ENCODE measurements at places on chromosomes 5 and 9. TPM values are rescaled to one million over a fixed set of nuclear protein-coding genes. Genes with fewer than 3 reads are reported as not detected.

KIF4B gene
- not detected for polyA plus RNA-seq

SLC6A7 gene
- polyA plus RNA-seq, result 1.8 TPM

ZNF366 gene
- polyA plus RNA-seq, result 2.4 TPM

DMRT2 gene
- polyA plus RNA-seq, result not detected

PDCD1LG2 gene
- polyA plus RNA-seq, result 0.42 TPM

MZB1 gene
- polyA plus RNA-seq, result 1.7 TPM

LCN15 gene
- polyA plus RNA-seq, result 12.7 TPM

CENPP gene
- polyA plus RNA-seq, result 0.81 TPM

TMC1 gene
- polyA plus RNA-seq, result 0.25 TPM

DRD1 gene
- not detected for polyA plus RNA-seq

FYB1 gene
- polyA plus RNA-seq, result 12.4 TPM

SH3GL2 gene
- polyA plus RNA-seq, result 3.3 TPM

POLR1E gene
- 7.3 TPM for polyA plus RNA-seq

STPG3 gene
- 3.9 TPM for polyA plus RNA-seq

ZBED3 gene
- 7.7 TPM for polyA plus RNA-seq

TRIM52 gene
- 7.8 TPM for polyA plus RNA-seq

LHX6 gene
- 7.7 TPM for polyA plus RNA-seq

GLIPR2 gene
- polyA plus RNA-seq, result 22.3 TPM

TMEM171 gene
- 6.3 TPM for polyA plus RNA-seq

GARIN3 gene
- polyA plus RNA-seq, result not detected

SNCB gene
- 0.73 TPM for polyA plus RNA-seq

ZNF300 gene
- 0.54 TPM for polyA plus RNA-seq

IL4 gene
- polyA plus RNA-seq, result not detected

GKAP1 gene
- polyA plus RNA-seq, result 14.0 TPM

MYOZ3 gene
- polyA plus RNA-seq, result 0.45 TPM

CMYA5 gene
- polyA plus RNA-seq, result 0.61 TPM

WDR5 gene
- polyA plus RNA-seq, result 19.7 TPM

TSLP gene
- not detected for polyA plus RNA-seq

NR5A1 gene
- polyA plus RNA-seq, result 0.27 TPM

PRDM9 gene
- polyA plus RNA-seq, result not detected

CAVIN4 gene
- polyA plus RNA-seq, result 0.95 TPM

NDOR1 gene
- polyA plus RNA-seq, result 14.3 TPM

OTULINL gene
- 6.5 TPM for polyA plus RNA-seq

All from small intestine (tissue), 16 donors.